NCI-H1694 treated with DMSO at 0.1 percent for 48 hours (cell line): ENCODE measurements at places on chromosomes 3 and 15.

GRCh38 chr3:123609063-123609462 lies 24.2 kb upstream of the HACD2 start:
- no peak for DNase-seq

DNA sequence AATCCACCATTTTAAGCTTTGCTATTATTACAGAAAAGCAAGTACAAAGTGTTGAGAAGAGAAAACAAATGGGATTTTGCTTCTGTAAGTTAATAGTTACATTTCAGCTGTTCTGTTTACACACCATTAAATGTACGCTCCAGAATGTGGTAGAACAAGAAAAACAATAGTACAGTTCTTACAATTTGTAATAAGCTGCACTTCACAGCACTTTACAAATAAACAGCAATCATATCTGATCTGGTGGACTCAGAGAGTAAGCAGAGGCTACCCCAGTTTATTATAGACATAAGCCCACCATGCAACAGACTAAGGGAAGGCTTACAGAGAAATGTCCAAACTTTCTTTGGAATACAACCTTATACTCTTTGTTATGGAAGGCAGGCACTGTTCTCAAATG lies 126.4 kb downstream of the OXSM start:
- DNase-seq: no peak

DNA sequence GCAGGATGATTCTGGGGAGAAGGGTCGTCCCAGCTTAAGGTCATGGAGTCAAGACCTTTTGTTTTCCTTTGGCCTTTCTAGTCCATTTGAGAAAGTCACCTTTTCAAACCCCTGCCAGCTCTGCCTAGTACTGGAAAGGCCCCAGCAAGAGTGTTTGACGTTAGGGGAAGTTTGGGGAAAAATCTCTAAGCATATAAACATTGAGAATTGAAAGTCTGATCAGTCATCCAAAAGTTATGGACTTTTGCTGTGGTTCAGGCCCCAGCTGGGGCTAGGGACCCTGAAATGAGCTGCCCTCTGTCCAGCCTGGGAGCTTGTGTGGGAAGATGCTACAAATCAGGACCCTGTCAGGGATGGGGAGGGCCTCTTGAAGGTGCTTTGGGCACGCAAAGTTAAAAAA lies 21.6 kb downstream of the SLC6A6 start:
- no peak for DNase-seq

DNA sequence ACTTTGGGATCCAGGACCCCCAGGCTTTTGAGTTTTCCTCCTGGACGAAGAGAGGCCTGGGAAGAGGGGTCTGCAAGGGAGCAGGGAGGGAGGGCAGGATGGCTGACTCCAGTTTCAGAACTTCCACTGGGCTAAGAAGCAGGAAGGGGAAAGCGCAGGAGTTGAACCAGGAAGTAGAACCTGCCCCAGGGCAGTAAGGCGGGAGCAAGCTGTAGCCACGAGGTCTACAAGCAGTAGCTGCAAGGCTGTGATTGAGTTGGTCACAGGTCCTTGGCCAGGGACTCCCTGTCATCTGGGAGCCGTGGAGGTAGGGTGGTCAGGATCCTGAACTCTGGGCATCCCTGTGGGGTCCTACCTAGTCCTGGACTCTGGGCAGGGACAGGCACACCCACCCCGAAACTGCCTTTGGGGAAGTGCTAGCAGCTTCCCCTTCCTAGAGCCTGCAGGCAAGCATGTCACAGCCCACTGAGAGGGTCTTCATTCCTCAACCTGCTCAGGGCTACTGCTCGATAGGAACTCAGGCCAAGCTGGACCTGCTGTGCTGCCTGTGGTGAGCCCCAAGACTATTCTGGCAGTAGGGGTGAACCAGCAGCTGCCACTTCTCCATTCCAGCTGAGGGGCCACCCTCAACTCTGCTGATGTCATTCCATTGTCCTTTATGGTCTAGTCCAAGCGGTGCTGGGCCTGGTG lies 5.8 kb upstream of the GNAI2 start:
- no peak for DNase-seq

- DNase-seq: no peak
Observed at GRCh38 chr3:116339441-116340028, 105.8 kb downstream of the LSAMP start.

- DNase-seq: no peak
Observed at GRCh38 chr3:64341296-64341695, 116.0 kb upstream of the PRICKLE2 start.

DNA sequence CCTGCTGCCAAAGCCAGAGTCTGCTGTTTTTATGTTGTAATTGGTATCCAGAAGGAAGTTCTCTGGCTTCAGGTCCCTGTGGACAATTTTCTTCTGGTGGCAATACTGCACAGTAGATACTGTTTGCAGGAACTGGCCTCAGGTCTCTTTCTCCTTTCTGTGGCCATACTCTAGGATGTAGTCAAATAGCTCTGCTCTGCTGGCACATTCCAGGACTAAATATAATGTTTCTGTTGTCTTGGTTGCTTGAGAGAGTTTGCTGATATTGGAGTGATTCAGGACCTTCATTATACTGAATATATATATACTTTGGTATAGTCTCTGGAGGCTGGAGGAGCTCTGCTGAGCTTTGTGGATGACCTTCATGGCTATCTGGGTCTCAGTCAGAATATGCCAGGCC lies 23.1 kb downstream of the RAB7A start:
- no peak for DNase-seq

GRCh38 chr3:52057812-52058495 lies 1.6 kb upstream of the DUSP7 start:
- no peak for DNase-seq
